ENCODE measurements at places on chromosomes 12 and 14.

DNA sequence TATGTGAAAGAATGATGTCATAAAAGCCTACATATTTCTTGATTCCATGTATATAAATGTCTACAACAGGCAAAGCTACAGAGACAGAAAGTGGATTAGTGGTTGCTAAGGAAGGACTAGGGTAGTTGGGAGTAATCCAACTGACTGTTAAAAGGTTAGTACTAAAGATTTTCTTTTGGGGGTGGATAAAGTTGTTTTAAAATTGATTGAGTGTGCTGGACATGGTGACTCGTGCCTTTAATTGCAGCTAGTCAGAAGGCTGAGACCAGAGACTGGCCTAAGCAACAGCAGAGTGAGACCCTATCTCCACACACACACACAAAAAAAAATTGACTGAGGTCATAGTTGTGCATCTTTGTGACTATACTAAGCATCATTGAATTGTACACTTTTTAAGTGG, 234.3 kb downstream of the C12orf50 start:
- DNase-seq = no peak

DNA sequence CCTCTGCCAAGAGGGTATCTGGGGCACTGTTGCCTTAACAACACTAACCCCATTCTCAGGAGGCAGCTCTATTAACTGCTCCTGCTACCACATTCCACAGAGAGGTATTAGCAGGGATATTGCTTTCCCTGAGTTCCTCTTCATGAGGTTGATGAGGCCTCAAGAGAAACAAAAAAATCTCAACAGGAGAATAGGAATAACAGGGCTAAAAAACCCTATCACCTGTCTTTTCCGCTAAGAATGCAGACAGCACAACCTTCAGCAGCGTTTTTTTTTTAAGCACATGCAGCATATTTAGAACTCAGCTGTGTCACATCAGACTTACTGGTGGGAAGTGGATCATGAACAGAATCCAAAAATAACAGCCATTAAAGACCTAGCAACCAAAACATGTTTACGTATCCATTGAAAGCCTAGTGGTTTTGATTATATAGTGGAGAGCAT, 29.2 kb downstream of the ATF7 start:
- DNase-seq = peak; percentile 17

DNA sequence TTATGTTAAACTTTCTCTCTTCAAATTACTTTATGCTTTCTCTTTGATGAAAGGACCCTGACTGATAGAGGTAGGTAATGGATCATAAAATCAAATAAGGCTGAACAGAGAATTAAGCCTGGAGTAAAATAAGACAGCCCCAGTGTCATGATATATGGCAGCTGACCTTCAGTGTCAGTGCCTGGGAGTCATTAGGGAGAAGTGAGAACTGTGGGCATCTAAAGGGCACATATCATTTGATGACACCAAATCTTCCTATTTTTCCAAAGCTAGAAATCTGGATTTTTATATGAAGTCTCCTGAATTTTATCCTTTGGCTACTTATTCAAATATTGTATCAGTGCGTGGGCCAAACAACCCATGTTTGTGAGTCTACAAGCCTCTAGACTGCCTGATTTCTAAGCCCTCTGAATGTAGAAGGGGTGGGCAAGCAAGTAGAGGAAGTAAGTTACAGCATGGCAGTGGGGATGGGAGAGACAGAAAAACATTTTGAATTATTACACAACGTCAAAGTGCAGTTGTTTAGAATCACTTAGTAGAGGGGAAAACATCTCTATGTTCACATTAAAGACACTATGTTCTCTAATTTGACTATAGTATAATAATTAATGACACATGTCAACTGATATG, 10.0 kb downstream of the SLC39A9 start:
- DNase-seq = no peak

DNA sequence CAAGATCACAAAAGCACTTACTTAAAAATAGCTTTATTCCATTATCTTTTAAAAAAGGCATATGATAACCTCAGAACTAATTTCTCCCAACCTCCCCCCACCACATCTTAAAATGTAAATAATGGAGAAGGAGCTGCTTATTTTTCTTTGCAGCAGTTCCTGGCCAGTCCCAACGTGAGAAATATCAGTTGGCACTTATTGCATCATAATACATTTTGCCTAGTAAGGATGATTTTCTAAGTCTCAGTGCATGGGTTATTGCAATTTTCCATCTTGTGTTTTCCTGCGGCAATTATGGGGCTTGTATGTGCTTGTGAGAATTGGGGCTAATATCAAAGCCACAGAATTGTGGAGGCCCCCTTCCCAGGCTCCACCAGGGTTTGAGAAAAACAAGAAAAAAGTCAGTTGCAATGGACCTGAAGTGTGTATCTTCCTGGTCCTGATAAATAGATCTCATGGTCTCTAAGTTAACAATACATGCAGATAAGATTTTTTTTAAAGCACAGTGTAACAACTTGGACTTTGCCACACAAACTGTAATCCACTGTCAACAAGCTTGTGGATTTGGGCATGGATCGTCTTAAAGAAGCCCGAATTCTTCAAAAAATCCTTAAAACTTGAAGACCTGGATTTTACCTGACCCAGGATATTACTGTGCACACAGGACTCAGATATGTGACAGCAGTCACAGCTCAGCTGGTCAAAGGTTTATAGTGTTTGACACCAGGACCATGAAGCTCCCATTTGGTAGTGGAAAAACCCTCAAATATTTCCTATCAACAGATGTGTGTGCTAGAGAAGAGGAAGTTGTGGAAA, 2.8 kb upstream of the WSB2 start:
- no peak for DNase-seq

DNA sequence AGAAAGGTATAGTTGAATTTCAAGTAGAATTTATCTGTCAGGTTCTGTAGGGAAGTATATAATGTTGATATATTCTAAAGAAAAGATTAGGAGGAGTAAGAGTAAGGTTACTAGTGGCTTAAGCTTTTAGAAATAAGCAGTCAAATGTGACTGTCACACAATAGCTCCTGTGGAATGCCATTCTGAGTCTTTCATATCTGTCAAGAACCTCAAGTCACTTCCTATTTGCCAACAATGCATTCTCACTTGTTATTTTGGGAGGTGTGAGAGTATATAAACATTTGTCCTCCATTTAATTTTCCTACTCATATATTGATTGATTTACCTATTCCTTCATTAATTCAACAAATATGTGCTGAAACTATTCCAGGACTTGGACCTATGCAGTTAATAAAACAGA, 11.7 kb downstream of the CLEC9A start:
- DNase-seq = no peak

DNA sequence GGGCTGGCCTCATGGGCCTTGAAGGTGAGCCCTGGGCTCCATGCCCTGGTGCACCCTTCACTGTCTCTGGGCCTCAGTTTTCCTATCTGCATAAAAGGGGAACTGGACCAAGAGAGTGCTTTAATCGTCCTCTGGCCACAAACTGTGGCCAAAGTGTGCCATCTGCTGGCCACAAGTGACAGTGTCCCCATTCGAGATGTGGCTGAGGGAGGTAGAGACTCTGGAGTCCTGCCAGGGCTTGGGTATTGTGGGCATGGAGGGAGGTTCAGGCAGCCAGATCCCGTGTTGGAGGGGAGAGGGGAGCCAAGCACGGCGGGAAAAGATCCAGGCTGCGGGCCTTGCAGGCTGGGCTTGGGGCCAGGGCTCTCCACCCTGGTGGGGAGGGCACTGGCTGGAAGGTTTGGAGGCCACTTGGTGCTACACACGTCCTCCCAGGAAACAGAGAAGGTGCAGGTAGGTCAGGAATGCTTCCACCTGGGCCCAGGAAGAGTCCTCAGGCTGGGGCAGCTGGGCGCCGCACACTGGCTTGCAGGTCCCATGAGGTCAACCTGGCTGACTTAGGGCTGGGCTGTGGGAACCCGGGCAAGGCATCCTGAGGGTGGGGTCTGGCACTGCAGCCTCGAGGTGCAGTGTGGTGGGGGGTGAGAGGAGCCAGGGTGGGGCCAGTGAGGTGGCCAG, 7.3 kb upstream of the KIF26A start:
- DNase-seq = peak; percentile 24

DNA sequence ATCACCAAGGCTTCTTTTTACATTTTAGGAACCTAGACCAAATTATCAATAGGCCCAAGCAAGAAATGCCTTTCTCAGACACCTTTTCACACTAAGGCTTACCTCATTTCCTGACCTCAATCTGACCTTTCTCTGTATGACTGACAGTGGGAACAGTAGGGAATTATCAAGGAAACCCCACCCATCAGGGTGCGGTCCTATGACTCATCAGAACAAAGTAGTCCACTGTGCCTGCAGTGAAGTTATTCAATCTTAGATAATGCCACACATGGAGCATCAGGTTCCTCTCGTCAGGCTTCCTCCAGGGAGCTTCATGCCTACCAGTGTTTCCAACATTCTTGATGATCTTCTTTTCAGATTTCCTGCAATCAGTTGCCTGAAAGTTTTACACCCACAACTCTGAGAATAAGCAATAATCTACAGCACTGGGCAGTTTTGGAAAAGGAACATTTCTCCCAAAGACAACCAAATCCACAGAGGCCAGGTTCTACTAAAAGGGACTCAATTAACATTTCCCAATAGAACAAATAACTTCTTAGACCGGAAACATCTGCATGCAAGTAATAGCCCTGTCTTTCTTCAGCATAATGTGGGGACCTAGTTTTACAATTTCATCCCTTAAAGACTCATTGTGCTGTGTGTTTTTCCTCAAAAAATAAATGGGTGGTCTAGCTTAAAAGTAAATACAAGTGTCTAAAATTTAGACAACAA, 35.9 kb upstream of the TMTC2 start:
- DNase-seq = peak; percentile 62

DNA sequence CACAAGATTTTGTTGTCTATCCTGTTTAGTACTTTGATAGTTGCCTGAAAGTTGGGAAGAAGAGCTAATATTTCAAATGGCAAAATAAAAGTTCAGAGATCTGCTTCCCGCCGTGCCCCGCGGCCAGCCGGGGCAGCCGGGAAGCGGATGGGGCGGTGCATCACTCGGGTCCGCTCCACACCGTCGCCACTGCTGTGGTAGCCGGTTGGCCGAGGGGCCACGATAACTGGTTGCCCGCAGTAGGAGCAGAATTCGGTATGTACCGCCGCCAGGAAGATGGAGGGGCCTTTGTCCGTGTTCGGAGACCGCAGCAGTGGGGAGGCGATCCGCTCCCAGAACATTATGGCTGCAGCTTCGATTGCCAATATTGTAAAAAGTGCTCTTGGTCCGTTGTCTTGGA, 427.2 kb upstream of the PDE3A start:
- no peak for DNase-seq

DNA sequence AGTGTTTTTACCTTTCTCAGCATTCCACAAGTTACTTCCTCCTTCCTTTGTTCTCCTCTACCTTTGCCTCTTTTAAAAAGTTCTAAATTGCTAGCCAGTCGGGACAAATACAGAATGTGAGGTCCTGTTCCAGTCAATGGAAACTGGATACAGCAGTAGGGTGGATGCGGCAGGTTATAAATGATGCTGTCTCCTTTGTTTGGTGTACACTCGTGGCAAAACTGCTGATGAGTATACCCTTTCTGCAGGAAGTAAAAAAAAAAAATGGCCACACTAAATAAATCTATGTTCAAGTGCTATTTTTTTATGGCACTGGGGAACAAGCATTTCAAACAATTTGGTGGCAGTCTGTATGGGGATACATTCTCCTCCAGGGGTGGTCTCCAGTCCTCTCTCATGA, 27.5 kb downstream of the KLRK1 start:
- DNase-seq = no peak

DNA sequence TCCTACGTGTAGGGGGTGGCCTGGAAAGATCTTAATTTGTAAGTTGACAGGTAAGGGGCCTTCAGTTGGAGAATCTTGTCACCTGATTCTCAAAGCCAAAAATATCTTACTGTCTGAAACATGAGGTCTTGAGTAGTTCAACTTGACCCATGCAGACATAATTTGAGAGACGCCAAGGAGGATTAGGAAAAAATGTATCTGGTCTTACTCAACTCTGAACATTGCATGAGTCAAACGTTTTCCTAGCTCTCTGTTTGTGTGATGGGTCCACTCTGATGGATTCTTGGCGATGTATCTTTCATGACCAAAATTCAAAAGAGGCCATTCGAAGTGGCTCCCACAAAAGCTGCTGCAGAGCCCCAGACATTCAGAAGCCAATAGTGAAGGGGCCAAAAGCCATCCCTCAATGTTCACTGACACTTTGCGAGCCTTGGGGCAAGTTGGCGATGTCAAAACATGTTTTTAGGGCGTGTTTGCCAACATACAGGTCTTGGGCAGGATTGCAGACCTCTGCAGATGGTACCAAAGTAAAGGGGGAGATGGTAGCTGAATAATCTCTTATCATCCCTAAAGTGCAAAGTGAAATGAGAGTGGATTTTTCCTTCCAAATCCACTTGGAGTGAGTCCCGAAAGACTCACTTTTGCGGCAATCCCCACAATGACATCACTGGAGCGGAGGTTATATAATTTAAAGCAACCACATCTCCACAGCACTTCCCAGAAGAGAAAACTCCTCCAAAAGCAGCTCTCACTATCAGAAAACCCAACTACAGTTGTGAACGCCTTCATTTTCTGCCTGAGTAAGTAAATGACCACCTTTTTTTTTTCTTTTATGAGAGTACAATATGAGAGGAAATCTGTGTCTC, at the start of gene BDKRB1:
TSS of gene BDKRB1 (plus strand) at position 710 of the 866 bp plus-strand sequence. CDS start 7,473 bp downstream, outside the sequence.
- DNase-seq = peak; percentile 63

DNA sequence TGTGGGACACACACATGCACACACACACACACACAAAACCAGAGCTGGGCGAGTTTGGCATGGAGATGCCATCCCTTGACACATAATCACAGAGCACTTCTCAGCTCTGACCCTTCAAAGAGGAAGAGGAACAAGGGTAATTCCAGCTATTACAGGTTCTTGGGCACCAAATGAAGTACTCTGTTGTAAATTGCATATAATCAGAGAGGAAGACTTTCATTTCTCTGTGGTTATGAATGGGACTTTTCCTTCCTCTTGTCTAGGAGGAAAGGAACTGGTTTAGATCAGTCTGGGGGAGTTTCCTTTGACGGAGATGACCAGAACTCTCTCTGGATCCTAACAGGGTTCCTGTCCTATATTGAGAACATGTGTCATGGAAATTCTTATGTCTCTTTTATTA, 26.4 kb upstream of the FGF6 start:
- DNase-seq = no peak

GRCh38 chr14:96182546-96182945, 22.1 kb upstream of the BDKRB2 start:
- no peak for DNase-seq

DNA sequence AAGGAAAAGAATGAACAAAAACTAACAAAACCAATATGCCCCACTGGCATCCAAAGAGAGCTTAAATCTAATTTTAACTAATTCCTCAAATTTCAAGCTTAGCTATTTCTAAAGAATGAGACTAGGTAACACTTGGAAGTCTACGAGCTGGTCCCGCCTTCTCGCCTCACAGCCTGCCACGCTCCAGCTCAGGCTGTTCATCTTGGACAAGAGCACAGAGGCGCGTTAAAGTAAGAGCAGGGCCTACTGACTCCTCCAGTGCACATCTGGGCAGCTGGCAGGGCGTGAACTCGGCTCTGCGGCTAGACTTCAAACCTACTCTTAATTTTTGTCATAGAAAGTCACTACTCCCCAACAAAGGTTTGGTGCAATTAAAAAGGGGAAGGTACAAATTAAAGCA, 64.6 kb downstream of the DICER1 start:
- no peak for DNase-seq
